Stimulated activated CD8-positive, alpha-beta memory T cell treated with anti-CD3 and anti-CD28 coated beads, Interleukin-7, amount 100 ng/mL, for 1 hour (primary cell): ENCODE measurements at places on chromosomes 6 and 20.

GRCh38 chr20:7571521-7572055, 368.7 kb downstream of the HAO1 start:
- DNase-seq = no peak

DNA sequence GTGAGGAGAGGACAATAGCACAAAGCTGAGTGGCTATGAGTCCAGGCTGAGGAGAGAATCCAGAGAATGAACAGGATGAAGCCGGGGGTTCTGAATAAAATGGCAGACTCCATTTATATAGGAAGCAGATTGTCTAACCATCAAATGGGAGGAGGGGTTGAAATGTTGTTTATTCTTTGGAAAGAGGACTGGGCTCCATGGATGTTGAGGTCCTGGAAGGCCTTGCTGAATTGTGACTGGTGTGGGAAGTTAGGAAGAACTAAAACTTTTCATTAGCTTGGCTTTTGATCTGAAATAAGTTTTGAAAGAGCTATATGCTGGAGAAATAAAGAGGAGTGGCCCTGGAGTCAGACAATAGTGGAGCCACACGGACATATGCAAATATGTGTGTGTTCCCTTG, 647.8 kb downstream of the RNF144B start:
- DNase-seq = no peak

DNA sequence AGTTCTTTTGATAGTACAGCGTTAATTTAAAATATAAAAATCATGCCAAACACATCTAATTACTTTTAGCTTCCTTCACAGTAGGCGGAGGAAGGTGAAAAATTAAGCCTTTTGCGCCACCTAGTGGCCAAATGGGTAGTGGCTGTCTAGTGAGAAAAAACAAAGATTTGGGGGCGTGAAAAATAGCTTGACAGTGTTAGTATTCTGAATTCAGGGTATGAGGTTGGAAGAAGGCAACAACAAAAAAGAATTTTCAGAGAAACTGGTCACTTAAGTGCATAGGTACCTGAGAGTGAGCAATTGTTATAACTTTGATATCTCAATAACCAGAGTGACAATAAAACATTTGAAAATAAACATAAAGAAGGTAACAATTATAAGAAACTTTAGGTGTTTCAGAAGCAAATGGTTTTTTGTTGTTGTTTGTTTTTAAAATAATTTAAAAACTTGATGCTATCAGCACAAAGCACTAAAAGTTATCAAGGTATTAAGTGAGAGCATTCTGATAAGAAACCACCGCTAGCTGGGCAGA, 14.3 kb downstream of the PSMB9 start:
- DNase-seq = peak; percentile 77

GRCh38 chr6:5125152-5126006, 40.2 kb downstream of the PPP1R3G start:
- no peak for DNase-seq

DNA sequence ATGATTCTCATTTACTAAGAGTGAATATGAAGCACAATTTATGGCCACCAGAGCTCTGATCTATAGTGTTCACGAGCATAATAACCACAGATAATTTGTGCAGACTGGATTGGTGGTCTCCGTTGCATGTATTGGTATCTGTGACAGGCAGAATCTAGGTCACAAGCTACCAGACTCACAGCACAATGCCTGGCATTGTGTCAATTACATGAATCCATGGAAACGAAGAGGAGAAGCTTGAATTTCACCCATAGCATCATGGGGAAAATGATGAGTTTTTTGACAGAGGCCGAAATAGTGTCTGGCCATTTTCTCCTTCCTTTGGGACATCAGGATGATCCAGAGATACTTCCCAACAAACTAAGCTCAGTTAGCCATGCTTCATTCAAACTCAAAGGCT, 52.3 kb upstream of the TMEM170B start:
- no peak for DNase-seq

DNA sequence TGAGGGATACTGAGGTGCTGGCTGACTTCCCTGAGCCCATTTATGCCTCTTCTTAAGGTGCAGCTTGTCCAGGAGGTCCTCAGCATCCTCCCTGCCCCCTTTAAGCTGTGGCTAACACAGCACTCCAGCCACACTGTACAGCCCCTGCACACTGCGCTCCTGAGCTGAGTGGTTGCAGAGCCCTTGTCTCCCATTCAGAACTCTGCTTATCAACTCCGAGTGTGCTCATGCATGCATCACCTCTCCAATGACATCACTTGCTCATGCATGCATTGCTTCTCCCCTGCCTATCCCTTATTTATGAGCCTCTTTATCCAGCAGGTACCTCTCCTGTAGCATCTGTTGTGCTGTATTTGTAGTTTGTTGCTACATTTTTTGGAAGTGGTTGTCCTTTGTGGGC, 124.6 kb downstream of the AIG1 start:
- DNase-seq = no peak

DNA sequence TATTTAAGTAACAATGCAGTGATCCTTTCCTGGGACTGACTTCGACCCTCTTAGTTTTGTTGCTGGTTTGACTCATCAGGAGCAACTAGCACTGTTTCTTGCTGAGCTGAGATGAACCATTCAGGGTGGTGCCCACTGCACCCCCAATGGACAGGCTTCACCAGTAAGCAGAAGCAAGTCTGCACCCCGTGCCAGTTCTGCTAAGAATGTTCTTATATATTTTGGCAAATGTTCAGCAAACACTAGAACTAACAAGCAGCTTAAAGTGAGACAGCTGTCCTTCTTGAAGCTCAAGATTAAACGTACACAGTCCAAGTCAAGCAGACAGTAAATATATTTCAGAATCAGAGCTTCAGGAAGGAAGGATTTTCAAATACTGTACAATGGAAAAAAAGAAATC, 561.3 kb upstream of the CDH4 start:
- no peak for DNase-seq

- DNase-seq = no peak
Observed at GRCh38 chr6:37122861-37123260, 47.1 kb upstream of the PIM1 start.

- no peak for DNase-seq
Observed at GRCh38 chr6:150354754-150355571, 13.8 kb upstream of the IYD start.

GRCh38 chr6:56002336-56002735, 126.9 kb upstream of the BMP5 start:
- DNase-seq = no peak

GRCh38 chr6:11288065-11288464, 55.6 kb upstream of the NEDD9 start:
- DNase-seq = no peak

- no peak for DNase-seq
Observed at GRCh38 chr6:152110886-152111820, 303.7 kb downstream of the ESR1 start.

DNA sequence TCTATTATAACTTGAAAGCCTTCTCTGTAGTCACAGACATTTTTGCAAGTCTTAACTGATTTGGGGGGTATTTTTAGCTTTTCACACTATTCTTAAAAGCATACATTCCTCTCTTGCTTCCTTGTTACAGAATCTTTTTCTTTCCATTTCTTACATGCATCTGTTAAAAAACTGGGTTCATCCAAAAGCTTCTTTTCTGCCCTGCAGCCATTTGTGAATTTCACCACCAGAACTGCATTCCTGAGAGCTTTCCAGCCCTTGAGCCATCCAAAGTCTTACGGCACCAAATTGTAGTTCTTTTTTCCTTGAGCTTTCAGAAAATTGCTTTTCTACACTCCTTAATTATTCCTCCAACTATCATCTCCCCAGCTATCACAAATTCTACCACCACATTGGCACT, 19.7 kb upstream of the GSTA4 start:
- no peak for DNase-seq

GRCh38 chr6:34656378-34657036, 40.1 kb downstream of the ILRUN start:
- no peak for DNase-seq
